ENCODE measurements at places on chromosomes 16 and 17. TPM values are rescaled to one million over a fixed set of nuclear protein-coding genes. Genes with fewer than 3 reads are reported as not detected.

DNA sequence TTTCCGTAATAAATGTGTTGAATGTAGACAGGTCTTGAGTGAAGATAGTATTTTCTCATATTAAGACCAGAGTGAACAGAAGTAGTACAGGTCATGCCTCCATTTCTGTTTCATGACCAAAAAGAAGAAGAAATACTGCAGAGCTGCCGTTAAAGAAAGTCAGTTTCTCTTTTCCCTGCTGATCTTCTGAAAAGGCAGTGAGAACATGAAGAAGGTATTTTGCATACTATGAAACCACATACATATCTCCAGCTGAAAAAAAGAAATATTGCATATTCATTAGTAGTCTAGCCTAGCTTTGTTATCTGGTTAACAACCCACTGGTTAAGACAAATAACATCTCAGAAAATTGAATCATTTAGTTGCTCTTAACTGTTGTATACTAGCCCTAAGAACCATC, 138.4 kb downstream of the PHKB start:
- no peak for DNase-seq

GRCh38 chr17:50424246-50424995, 1.6 kb upstream of the ACSF2 start:
- DNase-seq = no peak

GRCh38 chr16:55207693-55208428, 116.1 kb upstream of the IRX6 start:
- DNase-seq = no peak

- no peak for DNase-seq
Observed at GRCh38 chr17:67129283-67129682, 84.9 kb downstream of the CACNG1 start.

DNA sequence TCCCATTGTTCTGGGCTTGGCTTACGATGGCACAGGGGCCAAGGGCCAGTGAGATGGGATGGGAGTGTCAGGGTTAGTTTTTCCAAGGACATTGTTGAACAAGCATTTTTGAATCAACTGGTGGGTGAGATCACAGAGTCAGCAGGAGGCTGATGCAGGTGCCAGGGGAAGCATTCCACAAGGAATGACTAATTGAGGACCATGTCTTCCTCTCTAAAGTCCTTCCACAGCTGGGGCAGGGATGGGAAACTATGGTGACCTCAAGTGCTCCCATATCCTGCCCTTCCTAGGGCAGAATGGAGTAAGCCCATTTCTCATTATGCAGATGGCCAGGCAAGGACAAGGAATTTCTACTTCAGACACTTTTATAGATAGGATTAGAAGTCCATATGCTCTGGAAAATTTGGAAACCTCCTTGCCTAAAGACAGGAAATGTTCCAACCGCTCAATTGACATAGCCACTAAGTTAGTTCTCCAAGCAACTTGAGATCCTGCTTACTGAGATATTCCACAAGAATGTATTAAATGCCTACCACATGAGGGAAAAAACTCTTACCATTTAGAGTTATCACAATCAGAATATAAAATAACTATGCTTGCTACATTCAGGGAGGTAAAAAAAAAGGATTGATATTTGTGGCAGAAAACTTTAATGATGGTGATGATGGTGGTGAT, 21.2 kb upstream of the ENGASE start:
- no peak for DNase-seq

- DNase-seq = no peak
Observed at GRCh38 chr16:64172226-64172625, 949.6 kb downstream of the CDH11 start.

DNA sequence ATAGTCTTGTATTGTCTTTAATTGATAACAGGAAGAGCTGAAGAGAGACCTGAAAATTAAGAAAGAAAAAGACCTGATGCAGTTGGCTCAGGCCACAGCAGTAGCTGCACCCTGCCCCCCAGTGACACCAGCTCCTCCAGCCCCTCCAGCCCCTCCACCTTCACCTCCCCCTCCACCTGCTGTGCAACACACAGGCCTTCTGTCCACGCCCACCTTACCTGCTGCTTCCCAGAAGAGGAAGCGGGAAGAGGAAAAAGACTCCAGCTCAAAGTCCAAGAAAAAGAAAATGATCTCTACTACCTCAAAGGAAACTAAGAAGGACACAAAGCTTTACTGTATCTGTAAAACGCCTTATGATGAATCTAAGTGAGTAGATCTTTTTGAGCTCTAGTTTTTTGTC, 36.8 kb downstream of the C17orf58 start:
- no peak for DNase-seq

DNA sequence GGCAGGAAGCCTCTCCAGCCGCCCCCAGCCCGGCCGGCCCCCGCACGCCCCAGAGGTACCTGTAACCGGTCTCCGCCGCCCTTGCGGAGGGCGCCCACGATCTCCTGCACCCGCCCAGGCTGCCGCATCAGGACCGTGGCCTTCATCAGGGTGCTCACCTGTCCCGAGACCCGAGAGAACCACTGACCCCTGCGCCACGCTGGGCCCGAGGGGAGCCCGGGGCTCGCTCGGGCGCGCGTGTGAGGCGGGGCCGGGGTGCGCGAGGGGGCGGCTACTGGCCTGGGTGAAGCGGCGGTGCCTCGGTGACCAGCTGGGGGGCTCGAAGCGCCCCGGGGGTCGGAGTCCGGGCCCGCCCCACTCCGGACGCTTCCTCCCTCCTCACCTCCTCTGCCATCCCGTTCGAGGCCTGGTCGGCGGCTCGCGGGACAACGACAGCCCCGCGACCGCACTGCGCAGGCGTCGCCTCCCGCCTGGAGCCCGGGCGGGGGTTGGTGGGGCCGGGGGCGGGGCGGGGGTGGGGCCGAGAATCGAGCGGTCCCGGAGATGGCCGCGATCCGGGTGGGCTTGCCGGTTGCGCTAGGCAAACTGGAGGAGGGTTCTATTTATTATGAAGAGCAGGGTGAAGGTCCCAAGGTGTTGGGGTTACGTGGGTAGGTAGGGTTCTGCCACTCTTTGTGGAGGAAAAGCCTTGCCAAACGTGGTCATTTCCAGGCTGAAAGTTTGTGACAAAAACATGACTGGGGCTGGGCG, at the start of gene NT5C3B:
NT5C3B (minus strand) TSS at position 433 of the 750 bp plus-strand sequence; CDS start at position 394, 39 bp downstream.
- DNase-seq = no peak

DNA sequence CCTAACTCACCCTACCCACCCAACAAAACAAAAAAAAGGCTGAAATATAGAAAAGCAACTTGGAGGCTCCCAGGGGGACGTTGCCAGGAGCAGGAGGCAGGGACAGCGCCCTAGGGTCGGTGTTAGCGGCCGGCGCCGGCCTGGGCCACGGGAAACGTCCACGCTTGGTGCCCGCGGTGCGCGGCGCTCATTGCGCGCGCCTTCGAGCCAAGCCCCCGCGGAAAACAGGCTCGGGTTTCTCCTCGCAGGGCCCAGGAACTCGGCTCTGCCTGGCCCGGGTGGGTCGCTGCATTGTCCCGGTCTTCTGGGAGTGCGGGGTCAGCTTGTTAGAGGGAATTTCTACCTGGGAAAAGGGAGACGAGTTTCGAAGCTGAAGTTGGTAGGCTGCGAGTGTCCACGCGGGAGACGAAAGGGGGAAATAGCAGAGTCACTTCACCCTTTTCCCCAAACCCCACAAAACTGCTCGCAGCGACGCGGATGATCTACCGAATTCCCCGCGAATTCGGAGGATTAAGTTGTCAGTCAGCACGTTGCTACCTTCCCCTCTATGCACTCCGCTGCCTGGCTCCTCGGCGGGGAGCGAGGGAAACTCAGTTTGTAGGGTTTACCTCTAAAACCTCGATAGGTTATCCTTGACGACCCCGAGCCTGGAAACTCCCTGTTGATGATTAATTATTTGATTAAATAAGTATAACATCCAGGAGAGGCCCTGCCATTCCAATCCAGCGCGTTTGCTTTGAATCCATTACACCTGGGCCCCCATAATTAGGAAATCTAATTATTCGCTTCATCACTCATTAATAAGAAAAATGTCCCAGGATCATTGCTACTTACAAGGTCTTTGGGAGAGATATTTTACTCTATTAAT, 751 bp upstream of the FOXC2 start:
- no peak for DNase-seq

GRCh38 chr16:82040296-82040695, 5.2 kb downstream of the HSD17B2 start:
- DNase-seq = no peak

DNA sequence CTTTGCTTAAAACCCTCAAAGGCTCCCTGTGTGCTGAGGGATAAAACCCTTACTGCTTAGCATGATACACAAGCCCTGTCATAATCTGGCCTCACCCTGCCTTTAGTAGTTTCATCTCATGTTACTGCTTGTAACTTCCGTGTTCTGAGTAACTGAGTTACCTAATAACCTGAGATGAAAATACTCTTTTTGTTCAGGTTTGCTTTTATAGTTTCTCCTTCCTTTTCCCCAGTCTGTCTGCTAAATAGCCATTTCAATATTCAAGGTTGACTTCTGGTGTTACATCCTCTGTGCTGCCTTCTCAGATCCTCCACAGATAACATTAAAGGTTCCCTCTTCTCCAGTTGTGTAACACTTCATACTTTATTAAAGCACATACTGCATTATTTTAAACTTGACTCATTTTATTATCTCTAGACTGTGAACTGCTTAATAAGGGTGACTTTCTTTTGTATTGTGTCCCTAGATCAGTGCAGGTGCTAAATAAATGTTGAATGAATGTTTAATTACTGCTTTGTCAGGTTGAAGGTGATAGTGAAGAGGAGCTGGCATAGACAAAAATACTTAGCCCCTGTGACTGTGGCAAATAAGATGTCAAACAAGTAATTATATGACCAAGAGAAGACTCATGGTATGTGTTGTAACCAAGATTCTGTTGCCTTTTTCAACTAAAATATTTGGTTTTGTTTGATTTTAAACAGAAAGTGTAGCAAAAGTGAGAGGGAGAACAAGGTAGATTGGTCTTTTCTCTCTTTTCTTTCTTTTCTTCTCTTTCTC, 47.8 kb downstream of the NFAT5 start:
- DNase-seq = no peak

GRCh38 chr16:2471016-2471652, at the start of gene NTN3:
Gene NTN3, plus strand, starts transcription at chr16:2471297. Its CDS starts 405 bp downstream, at chr16:2471702.
- DNase-seq = no peak

GRCh38 chr17:7081341-7082062, 1.5 kb upstream of the CLEC10A start:
- DNase-seq = no peak

GRCh38 chr16:51550800-51551347, 399.8 kb upstream of the SALL1 start:
- DNase-seq = no peak

DNA sequence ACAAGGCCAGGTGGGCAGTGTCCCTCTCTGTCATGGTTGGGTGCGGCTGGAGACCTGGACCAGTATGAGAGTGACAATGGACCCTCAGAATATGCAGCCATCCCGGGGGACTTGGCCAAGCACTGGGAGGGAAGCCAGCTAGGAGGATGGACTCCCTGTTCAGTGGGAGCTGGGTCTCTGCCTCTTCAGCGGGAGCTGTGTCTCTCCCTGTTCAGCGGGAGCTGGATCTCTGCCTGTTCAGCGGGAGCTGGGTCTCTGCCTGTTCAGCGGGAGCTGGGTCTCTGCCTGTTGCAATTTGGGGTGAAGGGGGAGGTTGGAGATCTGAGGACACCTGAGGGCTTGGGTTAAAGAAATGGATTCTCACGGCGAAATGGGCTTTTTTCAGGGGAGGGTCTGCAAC, 3.8 kb upstream of the PRSS33 start:
- no peak for DNase-seq

- no peak for DNase-seq
Observed at GRCh38 chr17:7577327-7578199, 1.9 kb upstream of the CD68 start.

- no peak for DNase-seq
Observed at GRCh38 chr17:5680766-5681165, 96.5 kb upstream of the NLRP1 start.

- no peak for DNase-seq
Observed at GRCh38 chr17:75824666-75825065, 19.5 kb downstream of the UNC13D start.

GRCh38 chr16:8708536-8708935, 34.1 kb downstream of the ABAT start:
- DNase-seq = no peak

DNA sequence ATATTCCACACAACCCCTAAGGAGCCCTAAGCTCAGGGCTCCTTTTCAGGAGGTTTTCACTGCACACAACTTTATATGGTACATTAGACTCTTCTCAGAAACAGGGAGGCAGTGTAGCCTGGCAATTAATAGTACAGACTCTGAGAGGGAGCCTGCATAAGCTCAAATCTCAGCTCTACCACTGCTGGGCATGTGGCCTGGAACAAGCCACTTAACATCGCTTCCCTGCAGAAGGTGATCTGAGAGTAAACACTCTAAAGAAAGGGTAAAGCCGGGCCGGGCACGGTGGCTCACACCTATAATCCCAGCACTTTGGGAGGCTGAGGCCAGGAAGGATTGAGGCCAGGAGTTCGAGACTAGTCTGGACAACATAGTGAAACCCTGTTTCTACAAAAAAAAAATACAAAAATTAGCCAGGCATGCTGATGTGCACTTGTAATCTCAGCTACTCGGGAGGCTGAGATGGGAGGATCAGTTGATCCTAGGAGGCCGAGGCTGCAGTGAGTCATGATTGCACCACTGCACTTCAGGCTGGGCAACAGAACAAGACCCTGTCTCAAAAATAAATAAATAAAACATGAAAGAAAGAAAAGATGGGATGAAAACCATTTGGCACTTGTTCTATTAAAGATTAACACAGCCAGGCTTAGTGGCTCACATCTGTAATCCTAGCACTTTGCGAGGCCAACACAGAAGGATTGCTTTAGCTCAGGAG, 70.7 kb upstream of the DNAJA2 start:
- no peak for DNase-seq

Gene TEKT3
- total RNA-seq = 1.3 TPM

Gene HP
- total RNA-seq = not detected

Gene RNF222
- 1.1 TPM for total RNA-seq

Gene CAVIN1
- total RNA-seq = 49.0 TPM

Gene OSGIN1
- 15.5 TPM for total RNA-seq

Gene RCVRN
- total RNA-seq = not detected

Gene C1QL1
- total RNA-seq = 15.6 TPM

Gene KREMEN2
- 4.5 TPM for total RNA-seq

Gene MRPL38
- 93.5 TPM for total RNA-seq

Gene ASPA
- total RNA-seq = 0.33 TPM

Gene CNTNAP4
- total RNA-seq = 0.38 TPM

Gene GRN
- total RNA-seq = 236 TPM

Gene PLA2G10
- total RNA-seq = 1.3 TPM

Gene GAS2L2
- not detected for total RNA-seq

Gene EFCAB13
- 4.4 TPM for total RNA-seq

Gene CCDC40
- total RNA-seq = 8.5 TPM

Gene NPB
- total RNA-seq = 0.64 TPM
